NCI-H1436 treated with DMSO at 0.1 percent for 48 hours (cell line): ENCODE measurements at places on chromosomes 16 and 17.

GRCh38 chr16:52690468-52690867 lies 143.5 kb upstream of the TOX3 start:
- no peak for DNase-seq

- no peak for DNase-seq
These were observed 21.4 kb downstream of the DEXI start for GRCh38 chr16:10920726-10921427.

- no peak for DNase-seq
These were observed 53.0 kb upstream of the GAS7 start for GRCh38 chr17:10251212-10251948.

- DNase-seq = no peak
These were observed 556.9 kb upstream of the CDH5 start for GRCh38 chr16:65809627-65810026.

DNA sequence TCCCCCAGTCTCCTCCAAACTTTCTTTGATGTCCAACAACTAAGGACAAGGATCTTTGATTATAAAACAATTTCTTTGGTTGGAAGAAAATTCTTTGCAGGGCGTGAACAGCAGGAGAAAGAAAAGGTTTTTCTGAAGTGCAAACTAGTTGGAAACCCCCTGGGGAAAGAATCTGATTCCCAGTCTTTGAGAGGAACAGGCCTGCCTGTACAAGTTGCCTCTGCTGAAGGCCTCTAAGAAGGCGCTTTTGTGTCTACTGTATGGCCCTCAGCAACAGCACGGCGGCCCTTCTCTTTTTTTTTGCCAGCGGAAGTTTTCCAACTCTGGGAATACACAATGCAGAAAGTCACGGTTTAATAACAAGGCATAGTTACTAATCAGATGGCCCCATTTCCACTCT lies 14.0 kb downstream of the RNF43 start:
- no peak for DNase-seq

- DNase-seq = no peak
These were observed 150.7 kb downstream of the CDH11 start for GRCh38 chr16:64971171-64971570.

- DNase-seq = no peak
These were observed 43.4 kb upstream of the SLC38A10 start for GRCh38 chr17:81338274-81339190.

GRCh38 chr16:5018793-5019192 lies 14.9 kb downstream of the NAGPA start:
- DNase-seq = no peak

DNA sequence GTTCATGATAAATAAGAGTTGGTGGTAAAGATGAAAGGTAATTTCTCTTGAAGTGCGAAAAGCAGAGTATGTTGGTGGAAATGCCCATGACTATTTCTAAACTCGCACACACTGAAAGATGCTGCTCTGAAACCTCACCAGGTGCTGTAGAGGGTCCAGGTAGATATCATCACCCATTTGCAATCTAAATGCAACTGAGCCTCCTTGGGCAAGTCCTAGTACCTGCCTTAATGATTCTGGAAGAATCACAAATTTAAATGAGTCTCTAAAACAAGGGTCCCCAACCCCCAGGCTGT lies 5.9 kb upstream of the MMD start:
- DNase-seq = no peak

- no peak for DNase-seq
These were observed 32.0 kb downstream of the MBTPS1 start for GRCh38 chr16:84084570-84085270.

- DNase-seq = no peak
These were observed 38.8 kb downstream of the CLEC16A start for GRCh38 chr16:10983159-10983558.

- DNase-seq = no peak
These were observed 158.9 kb upstream of the CACNG5 start for GRCh38 chr17:66675991-66676371.
